ENCODE measurements at places on chromosomes 3 and 15.
A peak's percentile ranks its signal among the peaks of the same experiment; 100 is the strongest.

DNA sequence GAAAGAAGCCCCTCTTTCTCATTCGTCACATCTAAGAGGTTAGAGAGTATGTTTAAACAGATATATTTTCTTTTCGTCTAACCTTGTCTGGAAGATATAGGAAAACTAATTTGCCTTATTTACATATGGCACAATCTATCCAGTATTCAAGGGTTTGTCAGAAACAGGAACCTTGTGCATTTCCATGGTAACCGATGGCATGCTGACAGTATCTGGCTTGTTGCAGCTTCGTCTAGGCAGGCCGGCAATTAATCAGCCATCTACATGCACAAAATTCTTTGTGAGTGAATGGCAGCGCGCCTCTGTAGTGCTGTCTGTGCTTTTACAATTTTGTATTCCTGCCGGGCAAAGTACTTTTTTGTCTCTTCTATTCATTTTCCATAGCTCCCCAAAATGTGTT is 294.0 kb upstream of the SOX2 start:
- DNase-seq, result no peak

- DNase-seq, result no peak
These were observed 144.8 kb downstream of the TPRA1 start for GRCh38 chr3:127445581-127446343.

DNA sequence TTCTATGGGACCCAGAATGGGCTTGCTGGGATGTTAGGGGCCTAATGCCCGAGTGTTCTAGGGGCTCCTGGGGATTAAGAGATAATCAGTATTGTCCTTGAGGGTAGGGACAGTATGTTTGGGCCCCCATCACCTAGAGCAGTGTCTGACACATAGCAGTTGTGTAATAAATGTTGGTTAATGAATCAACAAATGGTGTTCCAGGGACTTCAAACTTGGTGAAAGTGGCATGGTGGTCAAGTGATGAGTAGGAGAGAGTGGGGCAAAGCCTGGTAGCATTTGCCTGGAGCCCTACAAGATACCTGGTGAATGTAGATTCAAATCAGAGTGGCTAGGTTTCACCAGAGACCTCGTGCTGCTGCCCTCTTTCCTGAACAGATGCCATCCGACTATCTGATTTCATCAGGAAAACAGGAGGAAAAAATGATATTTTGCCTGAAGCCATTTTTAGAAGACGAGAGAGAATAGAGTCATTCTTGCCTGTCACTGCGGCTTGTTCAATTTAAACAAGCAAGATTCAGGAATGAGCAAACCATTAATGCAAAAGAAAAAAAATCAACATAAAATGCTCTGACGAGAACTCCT is 117.3 kb downstream of the RPL22L1 start:
- no peak for DNase-seq

DNA sequence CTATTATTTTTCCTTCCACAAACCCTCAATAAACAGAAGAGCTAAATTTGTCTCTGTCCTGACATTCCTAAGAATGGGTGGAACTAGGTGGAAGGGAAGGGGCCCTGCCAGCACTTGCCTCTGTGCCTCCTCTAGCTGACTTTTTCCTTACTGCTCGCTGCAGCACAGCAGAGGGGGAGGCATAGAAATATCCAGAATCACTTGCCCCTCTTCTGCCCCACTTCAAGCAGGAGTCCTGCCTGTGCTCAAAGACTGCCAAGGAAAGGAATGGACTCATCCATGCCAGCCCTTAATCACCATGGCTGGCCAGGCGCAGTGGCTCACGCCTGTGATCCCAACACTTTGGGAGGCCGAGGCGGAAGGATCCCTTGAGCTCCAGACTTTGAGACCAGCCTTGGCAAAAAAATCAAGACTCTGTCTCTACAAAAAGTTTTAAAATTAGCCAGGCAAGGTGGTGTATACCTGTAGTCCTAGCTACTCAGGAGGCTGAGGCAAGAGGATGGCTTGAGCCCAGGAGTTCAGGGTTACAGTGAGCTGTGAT is 51.8 kb downstream of the ADCY5 start:
- DNase-seq, result no peak

GRCh38 chr3:9760779-9761505 is 8.8 kb downstream of the CAMK1 start:
- no peak for DNase-seq

GRCh38 chr3:27431116-27431515 is 53.1 kb downstream of the SLC4A7 start:
- no peak for DNase-seq

- no peak for DNase-seq
These were observed 125.5 kb upstream of the ADAMTS9 start for GRCh38 chr3:64813326-64813725.

GRCh38 chr3:124351430-124352148 is 359.7 kb upstream of the ROPN1 start:
- peak; percentile 50 for DNase-seq

GRCh38 chr3:73542136-73542535 is 82.6 kb downstream of the PDZRN3 start:
- no peak for DNase-seq

DNA sequence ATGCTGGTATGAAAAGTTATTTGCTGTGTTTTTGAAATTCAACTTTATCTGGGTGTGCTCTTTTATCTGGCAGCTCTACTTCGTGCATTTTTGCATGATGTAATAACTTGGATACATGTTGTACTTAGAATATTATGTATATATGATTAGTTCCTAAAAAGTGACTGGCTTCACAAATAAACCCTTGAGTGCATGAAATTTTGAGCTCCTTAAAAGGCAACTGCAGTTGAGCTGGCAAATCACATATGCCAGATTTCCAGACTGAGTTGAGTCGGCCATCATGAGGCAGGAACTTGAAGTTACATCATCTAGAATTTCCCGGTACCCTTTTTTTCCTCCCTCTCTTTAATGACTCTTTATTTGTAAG is 162.5 kb downstream of the FNDC3B start:
- DNase-seq, result no peak

GRCh38 chr3:50616003-50616769 is 765 bp upstream of the MAPKAPK3 start:
- DNase-seq, result peak; percentile 71

DNA sequence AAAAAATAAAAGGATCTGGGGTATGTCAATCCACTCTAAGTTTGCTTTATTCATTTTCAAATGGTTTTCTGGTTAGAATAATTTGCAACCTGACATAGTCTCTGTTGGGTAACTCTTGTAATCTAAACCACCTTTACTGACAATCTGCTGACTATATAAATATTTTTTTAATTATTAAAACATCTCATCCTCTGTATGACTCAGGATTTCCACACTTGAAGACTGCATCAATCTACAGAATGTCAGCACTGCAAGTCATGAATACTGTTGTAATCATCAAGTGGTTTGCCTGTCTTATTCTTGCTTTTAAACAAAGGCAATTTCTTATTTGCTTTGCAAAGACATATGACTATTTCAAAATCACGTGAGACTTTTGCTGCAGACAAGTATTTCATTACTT is 42.1 kb downstream of the VGLL3 start:
- no peak for DNase-seq

DNA sequence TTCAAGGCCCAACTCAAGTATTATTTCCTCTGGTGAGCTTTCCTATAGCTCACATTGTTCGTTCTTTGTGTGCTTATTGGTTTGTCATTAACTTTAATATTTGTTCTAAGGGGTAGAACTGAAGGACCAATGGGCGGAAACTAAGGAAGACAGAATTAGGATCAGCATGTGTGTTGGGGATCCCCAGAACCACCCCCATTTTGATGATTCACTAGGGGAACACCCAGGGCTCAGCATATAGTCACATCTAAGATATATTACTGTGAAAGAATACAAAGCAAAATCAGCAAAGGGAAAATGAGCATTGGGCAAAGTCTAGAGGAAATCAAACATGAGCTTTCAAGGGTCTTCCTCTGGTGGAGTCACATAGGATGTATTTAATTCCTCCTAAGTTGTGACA is 76.9 kb downstream of the TIMP4 start:
- no peak for DNase-seq

DNA sequence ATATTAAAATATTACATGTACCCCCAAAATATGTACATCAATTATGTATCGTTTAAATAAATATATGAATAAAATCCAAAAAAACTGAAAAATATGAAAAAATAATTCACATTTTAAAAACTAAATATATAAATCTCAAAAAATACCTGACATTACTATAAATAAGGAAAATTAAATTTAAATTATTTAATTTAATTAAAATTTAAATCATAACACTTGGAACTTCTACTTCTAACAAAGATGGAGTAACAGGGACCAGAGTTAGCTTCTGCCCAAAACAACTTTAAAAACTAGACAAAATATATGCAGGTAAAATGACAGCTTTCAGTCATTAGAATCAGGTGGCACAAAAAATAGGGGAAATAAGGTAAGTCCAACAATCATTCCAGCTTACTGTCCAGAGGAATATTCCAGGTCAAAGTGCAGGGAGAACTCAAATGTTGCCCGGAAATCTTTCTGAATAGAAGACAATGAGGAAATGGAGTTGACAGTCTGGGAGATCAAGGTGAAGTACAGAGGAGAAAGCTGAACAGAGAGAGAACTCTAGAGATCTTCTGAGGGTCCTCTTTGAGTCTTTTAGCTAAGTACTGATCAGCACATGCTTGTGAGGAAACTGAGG is 207.7 kb upstream of the ATP11B start:
- no peak for DNase-seq

DNA sequence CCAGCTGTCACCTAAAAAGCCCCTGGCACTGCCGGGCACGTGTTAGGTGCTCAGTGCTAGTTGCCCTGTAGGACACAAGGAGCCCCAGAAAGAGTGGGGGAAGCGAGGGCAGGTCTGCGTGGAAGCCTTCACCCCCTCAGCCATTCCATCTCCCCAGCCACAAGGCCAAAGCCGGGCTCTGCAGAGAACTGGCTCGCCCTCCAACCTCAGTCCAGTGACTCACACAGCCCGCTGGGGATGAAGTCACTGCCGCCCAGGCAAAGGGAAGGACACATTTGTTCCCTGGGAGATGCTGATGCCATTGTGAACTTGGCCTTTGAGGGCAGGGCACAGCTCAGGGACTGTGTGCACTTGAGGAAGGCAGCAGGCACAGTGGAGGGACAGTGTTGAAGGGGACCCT is 48.1 kb downstream of the IQSEC1 start:
- no peak for DNase-seq

DNA sequence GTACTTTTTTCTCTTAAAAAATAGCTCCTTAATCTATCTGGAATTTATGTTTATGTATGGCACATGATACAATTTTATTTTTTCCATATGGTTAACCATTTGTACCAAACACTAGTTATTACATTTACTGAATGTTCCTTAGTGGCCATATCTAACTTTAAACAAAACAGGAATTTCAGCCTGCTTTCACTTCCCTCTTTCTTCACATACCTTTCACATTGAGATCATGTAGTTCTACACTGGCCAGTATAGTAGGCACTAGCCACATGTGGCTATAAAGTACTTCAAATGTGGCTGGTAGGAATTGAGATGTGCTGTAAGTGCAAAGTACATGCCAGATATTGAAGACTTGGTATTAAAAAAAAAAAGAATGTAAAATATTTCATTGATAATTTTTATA is 4.7 kb upstream of the RYK start:
- DNase-seq, result no peak

DNA sequence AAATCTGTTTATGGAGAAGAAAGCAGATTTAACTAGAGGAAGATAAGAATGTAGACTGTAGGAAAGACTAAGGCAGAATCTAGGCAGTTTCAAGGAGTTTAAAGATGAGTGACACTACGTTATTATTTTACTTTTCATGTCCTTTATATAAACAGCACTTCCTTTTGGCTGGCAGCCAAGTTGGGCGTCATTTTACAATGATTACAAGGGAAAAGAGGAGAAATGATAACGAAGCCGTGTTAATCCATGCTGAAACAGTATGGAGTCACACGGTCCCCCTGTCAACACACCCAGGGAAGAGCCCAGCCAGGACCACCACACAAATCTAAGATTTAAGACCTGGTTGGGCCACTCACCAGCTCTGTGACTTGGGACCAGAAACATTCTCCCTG is 83.7 kb upstream of the NEO1 start:
- DNase-seq, result no peak

GRCh38 chr3:66303491-66303901 is 82.7 kb downstream of the SLC25A26 start:
- DNase-seq, result no peak

GRCh38 chr15:96337365-96338023 is 7.0 kb downstream of the NR2F2 start:
- no peak for DNase-seq

- DNase-seq, result no peak
These were observed 49.9 kb downstream of the TRANK1 start for GRCh38 chr3:36894914-36895313.

DNA sequence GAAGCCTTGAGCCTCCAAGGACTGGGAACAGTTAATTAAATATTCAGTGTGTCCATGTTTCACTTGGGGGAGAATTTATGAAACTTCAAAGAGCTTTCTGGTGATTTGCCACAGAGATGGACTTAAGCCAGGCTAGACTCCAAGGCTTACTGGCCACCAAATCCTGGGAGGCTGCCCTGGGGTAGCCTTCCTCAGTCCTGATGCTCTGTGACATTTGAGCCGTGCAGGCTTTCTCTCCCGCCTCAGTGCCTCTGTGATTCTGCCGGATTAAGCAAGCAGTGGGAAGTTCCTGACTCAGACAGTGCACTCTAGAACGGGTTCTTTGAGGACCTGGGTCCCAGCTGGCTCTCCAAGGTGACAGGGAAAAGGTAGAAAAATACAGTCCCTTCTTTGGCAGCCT is 314.7 kb upstream of the ICE2 start:
- DNase-seq, result no peak

GRCh38 chr15:75815811-75816719 is 27.2 kb upstream of the UBE2Q2 start:
- no peak for DNase-seq

- peak; percentile 52 for DNase-seq
These were observed 48.3 kb downstream of the PRTG start for GRCh38 chr15:55694652-55695150.

DNA sequence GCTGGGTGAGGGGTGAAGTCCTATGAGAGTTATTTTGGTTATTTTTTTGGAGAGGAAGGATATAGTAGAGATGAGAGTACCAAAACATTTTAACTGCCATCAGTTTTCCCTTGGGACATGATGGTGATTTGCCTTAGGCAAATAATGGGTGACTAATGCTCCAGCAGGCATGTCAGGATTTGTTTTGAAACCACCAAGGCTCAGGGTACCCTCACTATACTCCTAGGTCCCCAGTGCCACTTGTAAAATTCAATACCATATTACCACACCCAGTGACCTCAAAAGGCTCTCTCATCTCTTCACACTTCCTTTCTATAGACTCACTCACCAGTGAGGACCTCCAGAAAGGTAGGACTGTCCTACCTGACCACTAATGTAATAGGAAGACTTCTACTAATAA is 83.6 kb downstream of the WDR72 start:
- no peak for DNase-seq

DNA sequence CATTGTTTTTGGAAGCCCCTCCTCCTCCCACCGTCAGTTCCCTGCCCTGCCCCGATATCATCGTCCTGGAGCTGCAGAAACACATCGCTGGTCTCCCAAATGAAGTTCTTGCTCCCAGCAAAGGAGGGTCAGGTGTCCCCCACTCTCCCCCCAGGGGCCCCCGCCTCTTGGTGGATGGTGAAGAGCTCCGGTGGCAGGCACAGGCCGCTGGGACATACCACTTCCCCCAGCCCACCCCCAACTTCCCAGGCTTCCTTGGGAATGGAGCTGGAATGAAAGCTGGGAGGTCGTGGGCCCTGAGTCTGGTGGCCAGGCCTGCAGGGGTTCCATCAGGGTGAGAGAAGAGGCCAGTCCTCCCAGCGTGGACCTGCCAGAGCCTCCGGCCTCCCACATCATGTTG is 137.7 kb downstream of the CHSY1 start:
- DNase-seq, result no peak
